Activated T-helper 1 cell treated with anti-CD3 and anti-CD28 coated beads, Interleukin-12 subunit alpha, Interleukin-12 subunit beta, Interleukin-2, Interleukin-4 antibody, amounts not matched to agents 30 ng/mL and 10 ng/mL and 1 ng/mL, durations not matched to agents 14 hours and 24 hours and 36 hours (primary cell): ENCODE measurements at places on chromosomes 2 and 18. TPM values are rescaled to one million over a fixed set of nuclear protein-coding genes. Genes with fewer than 3 reads are reported as not detected.

The SP9 gene
- total RNA-seq, result not detected in 2 replicates

The MYO7B gene
- total RNA-seq, result 0.10 and 0.12 TPM in 2 replicates

GRCh38 chr2:64401529-64401880 is 52.5 kb upstream of the LGALSL start:
- no peak for DNase-seq

GRCh38 chr18:11669271-11669947 is 19.7 kb upstream of the GNAL start:
- no peak for DNase-seq

GRCh38 chr2:211426240-211426639 is 869.8 kb downstream of the CPS1 start:
- DNase-seq, result no peak
